ENCODE measurements at places on chromosomes 6 and 20.

GRCh38 chr6:125469915-125470314, 168.1 kb upstream of the HDDC2 start:
- no peak overlapping the region for H3K27ac ChIP-seq
- DNase-seq, result no peak
- no peaks in the 10 kb centered on the region for H3K4me1 ChIP-seq
- H3K36me3 ChIP-seq, result no peaks in the 10 kb centered on the region

DNA sequence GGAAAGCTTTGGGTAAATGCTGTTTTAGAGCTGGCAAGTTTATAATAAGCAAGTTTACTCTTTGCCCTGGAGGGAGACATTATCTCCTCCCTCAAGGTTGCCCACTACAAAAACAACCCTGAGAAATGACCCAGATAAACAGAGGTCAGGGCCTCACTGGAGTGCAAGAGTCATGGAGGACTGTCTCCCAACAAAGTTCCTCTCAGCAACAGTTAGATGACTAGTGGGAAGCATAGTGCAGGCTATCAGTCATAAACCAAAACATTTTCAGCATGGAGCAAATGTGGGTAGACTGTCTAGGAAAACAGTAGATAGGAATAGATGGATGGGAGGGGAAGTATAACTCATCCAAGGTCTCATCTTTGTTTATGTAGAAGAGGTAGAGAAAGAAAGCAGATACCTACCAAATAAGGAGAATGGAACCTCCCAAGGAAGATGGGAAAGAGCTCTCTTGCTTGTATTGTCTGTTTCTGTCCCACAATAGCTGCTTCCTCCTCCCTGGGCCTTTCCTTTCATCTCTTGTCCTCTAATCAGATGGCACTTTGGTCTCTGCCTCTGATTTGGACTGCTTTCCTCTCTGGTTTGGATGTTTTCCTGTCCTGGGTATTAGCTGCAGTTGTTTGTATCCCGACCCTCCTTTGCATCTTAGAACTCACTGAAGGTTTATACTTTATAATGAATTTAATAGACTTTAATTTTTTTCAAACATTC, 95.4 kb downstream of the WASF1 start:
- no peaks in the 10 kb centered on the region for H3K4me1 ChIP-seq
- H3K27me3 ChIP-seq, result peaks cover 10% of the 10 kb centered on the region
- no peak for DNase-seq
- H3K4me3 ChIP-seq, result no peak overlapping the region
- no peaks in the 10 kb centered on the region for H3K36me3 ChIP-seq

DNA sequence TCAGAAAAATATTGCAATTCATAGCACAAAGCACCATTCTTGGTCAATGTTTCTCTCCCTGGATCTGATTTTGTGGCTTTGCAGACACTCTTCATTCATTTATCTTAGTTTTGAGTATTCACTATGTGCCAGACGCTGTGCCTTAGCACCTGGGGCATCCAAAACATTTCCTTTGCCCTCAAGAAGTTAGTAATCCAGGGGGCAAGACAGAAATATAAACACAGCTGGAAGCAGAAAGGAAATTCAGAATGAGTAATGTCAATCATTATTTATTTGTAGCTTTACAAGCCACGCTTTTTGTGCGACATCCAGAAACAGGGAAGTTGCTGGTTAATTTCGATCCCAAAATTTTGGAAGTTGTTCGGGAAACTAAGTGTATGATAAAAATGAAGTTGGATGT, 71.4 kb downstream of the DNAH8 start:
- peaks cover 2% of the 10 kb centered on the region for H3K36me3 ChIP-seq
- H3K27me3 ChIP-seq, result peaks cover 13% of the 10 kb centered on the region
- H3K27ac ChIP-seq, result no peak overlapping the region
- DNase-seq, result no peak
- H3K4me1 ChIP-seq, result no peaks in the 10 kb centered on the region
- H3K4me3 ChIP-seq, result no peak overlapping the region

DNA sequence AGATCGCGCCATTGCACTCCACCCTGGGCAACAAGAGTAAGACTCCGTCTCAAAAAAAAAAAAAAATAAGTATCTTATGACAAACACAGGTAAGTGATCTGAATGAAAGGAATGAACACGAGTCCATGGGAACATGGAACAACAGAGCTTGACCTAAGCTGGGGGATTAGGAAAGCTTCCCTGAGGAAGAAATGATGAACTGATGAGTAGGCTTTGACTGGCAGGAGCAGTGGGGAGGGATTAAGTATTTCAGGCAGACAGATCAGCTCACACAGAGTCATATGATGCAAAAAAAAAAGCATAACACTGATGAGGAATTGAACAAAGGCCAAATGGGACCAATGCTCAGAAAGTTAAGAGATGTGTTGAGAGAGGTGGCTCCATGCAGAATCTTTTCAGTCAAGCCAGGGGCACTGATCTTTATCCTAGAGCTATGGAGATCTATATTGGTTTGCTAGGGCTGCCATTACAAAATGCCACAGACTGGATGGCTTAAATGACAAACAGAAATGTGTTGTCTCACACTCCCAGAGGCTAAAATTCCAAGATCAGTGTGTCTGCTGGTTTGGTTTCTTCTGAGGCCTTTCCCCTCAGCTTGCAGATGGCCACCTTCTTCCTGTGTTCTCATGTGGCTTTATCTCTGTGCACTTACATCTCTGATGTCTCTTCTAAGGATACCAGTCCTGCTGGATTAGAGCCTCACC, 85.6 kb downstream of the ANKRD6 start:
- H3K36me3 ChIP-seq, result no peaks in the 10 kb centered on the region
- no peak for DNase-seq
- H3K27me3 ChIP-seq, result no peaks in the 10 kb centered on the region
- H3K27ac ChIP-seq, result no peak overlapping the region
- H3K4me1 ChIP-seq, result peaks cover 3% of the 10 kb centered on the region
- no peak overlapping the region for H3K4me3 ChIP-seq

DNA sequence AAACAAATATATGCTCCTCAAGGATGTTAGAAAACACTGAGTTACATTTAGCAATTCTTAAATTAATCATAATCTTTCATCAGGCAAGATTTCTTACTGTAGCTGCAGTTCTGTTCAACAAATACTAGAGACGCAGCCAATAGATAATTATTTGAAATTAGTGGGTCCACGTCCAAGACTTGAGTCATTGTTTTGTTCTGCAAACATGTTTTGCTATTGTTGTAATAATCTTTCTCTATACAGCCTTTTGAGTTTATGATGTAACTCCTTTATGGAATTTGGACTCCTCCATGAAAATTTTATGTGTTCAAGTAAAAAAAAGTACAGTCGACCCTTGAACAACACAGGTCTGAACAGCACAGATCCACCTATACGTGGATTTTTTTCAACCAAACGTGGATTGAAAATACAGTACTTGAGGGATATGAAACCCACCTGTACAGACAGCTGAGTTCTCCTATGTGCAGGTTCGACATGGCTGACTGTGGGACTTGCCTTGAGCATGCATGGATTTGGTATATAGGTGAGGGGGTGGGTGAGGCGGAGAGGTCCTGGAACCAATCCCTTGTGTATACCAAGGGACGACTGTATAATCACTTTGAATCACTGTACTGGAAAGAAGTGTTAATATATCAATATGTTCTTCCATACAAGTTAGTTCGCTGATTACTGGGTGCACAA, 41.3 kb upstream of the SLC22A16 start:
- no peak overlapping the region for H3K27ac ChIP-seq
- DNase-seq, result no peak
- no peak overlapping the region for H3K4me3 ChIP-seq
- no peaks in the 10 kb centered on the region for H3K4me1 ChIP-seq

DNA sequence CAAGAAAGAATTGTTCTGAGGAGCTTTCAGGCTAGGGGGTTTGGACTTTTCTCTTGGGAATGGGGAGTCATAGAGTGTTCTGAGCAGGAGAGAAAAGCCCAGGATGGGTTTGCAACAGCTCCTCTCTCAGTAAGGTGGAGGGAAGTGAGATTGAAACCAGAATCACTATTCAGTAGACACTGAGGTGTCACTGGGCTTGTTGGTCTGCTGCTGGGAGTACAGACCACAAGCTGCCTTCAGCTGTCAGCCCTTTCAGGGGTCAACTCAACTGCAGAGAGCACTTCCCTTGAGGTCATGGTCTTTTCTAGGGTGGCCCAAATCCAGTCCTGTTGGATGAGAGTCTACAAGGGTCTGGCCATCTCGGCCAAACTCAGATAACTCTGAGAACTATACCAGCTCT, 12.9 kb upstream of the FOXA2 start:
- H3K36me3 ChIP-seq, result no peaks in the 10 kb centered on the region
- no peaks in the 10 kb centered on the region for H3K4me1 ChIP-seq
- H3K27me3 ChIP-seq, result no peaks in the 10 kb centered on the region
- no peak overlapping the region for H3K27ac ChIP-seq

All from effector memory CD8-positive, alpha-beta T cell (primary cell).